Right lung (tissue), 10 donors: ENCODE measurements at places on chromosomes 4 and X. TPM values are rescaled to one million over a fixed set of nuclear protein-coding genes. Genes with fewer than 3 reads are reported as not detected.
A peak's percentile ranks its signal among the peaks of the same experiment; 100 is the strongest.

NLGN4X gene
- 1.9 TPM for polyA plus RNA-seq

- DNase-seq, result peak; percentile 42
Observed at GRCh38 chr4:128061566-128062536, 739 bp downstream of the LARP1B start.

GLOD5 gene
- polyA plus RNA-seq, result 1.6 TPM

GRCh38 chrX:5936438-5936837 lies 292.2 kb downstream of the NLGN4X start:
- DNase-seq, result no peak
